Stimulated activated CD8-positive, alpha-beta memory T cell treated with anti-CD3 and anti-CD28 coated beads, Interleukin-2, amount 100 ng/mL, for 1 hour (primary cell): ENCODE measurements at places on chromosomes 16 and 17.

GRCh38 chr17:62761884-62762283 lies 46.2 kb downstream of the MARCHF10 start:
- no peak for DNase-seq

DNA sequence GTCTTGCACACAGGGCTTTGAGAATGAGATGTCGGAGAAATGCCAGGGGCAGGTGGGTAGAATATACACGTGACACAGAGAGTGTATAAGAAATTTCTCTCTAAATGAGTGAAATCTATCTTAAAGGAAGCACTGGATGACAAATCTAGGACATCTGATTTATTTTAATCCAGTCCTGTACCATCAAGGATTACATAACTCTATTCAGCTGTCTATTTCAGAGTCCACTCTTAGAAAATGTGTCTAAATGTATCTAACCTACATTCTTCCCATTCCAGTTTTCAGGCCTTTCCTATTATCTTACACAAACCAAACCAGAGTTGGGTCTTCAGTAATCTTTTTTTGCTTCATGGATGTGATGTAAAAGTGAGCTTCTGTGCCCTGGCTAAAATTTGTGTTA lies 181.9 kb downstream of the CNTNAP4 start:
- DNase-seq, result no peak

DNA sequence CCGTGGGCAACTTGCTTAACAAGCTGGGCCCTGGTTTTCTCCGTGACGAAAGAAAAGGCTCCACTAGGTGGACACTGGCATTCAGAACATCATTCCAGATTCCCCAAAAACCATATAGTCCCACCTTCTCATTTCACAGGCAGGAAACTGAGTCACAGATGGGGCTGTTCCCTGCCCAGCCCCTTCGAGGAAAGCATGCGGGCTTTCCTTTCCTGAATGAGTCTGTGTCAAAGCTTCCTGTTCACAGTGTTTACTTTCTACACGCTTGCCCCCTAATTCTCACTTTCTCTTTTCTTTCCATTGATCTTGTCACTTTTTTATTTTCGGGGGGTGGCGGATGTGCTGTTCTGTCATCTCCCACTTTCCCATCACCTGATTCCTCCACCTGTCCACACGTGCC lies 10.3 kb upstream of the LGALS9 start:
- no peak for DNase-seq

- no peak for DNase-seq
These were observed 53.6 kb upstream of the ANKFN1 start for GRCh38 chr17:56099649-56100048.

GRCh38 chr17:70086516-70086915 lies 11.5 kb downstream of the KCNJ16 start:
- no peak for DNase-seq

DNA sequence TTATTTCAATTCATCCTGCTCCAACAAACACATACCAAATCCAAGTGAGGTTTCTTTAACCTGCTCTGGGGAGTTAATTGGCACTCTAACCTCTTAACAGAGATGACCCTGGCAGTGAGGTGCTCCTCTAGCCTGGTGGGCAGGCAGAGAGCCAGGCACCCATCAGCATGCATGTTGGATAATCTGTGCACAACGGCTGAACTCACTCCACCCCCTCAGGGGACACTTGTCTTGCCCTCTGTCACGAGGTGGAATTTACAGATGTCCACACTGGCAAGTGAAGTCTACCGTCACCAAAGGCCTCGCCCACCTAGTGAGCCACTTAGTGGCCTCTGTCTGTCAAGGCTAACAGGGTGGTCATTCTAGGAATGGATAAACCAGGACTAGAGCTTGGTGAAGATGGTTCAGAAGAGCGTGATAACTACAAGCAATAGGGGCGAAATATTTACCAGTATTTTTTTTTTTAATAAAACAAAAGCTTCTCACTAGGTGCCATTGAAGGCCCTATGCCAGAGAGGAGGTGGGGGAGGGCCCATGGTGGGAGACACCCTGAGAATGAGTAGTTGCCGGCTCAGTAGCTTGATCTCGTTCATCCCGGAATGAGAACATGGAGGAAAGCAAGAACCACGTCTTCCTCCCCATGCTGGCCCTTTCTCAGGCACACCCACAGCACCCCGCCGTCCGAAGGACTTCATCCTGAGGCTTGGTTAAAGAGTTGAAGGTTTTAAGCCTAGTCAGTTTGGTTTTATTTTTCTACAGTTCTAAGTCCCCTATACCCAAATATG lies 25.2 kb downstream of the PLD6 start:
- no peak for DNase-seq

DNA sequence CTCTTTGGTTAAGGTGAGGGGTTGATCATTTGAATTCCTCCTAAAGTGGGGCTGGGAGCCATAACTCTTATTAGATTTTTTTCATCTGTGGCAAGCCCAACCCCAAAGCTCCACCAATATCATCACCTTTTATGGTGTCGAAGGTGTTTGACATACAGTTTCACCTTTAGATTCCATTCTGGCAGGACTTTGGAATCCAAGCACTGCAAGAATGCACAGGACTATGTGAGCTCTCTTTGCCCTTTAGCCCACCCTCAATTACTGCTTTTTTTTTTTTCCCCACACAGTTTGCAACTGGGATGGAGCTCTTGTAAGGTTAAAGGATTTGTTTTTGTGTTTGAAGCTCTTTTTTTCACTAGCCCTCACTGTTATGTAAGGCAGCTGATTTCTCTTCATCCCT lies 154.0 kb upstream of the KCNJ16 start:
- DNase-seq, result no peak

- no peak for DNase-seq
These were observed 100.5 kb upstream of the SHISA6 start for GRCh38 chr17:11140501-11140900.
